NCI-H345 (cell line): ENCODE measurements at places on chromosomes 5 and 9.

DNA sequence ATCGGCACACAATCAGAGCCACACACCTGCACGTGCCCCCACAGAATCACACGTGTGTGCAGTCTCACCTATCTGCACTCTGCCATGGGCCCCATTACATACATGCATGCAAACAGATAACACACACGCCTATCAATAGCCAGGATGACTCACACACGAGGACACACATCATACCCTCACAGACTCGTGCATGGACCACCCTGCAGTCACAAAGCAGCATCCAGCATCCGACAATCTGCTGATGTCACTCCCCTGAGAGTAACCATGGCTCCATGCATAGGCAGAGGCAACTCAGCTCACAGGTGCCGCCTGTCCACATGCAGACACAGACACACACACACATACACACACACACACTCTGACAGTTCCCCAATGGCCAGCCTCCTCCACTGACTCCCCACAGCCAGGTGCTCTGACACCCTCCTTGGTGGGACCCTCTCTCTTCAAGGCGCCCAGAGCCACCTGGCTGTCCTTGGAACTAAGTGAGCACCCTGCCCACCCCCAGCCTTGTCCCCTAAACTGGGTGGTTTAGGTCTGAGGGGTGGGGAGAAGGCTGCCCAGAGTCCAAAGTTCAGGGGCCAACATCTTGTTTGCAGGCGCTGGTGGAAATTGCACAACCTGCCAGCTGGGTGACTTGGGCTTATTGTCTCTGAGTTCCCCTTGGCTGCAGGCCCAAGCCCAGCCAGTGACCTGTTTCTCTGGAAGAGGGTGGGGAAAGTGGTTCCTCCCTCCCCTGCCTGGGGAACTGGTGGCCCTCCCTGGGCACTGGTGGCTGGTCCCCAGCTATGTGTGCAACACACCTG, 34.6 kb upstream of the NEK6 start:
- DNase-seq: peak; percentile 44

DNA sequence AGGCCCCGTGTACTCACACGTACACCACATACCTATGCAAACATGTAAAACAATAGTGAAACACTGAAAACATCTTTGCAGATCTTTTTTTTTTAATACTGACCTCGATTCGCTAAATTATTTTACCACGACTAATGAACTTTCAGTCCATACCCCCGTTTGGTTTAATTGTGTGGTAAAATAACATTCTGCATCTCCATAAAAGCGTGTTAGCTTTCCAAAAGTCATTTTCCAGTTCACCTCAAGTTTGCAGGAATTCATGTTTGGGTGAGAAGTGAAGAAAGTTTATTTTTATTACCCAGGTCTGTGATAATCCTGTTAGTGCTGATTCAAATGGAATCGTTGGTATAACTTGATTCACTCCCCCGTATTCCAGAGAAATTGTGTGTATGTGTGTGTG, 652 bp downstream of the ARSK start:
- no peak for DNase-seq

GRCh38 chr5:133122711-133123110, 70.9 kb downstream of the HSPA4 start:
- no peak for DNase-seq

DNA sequence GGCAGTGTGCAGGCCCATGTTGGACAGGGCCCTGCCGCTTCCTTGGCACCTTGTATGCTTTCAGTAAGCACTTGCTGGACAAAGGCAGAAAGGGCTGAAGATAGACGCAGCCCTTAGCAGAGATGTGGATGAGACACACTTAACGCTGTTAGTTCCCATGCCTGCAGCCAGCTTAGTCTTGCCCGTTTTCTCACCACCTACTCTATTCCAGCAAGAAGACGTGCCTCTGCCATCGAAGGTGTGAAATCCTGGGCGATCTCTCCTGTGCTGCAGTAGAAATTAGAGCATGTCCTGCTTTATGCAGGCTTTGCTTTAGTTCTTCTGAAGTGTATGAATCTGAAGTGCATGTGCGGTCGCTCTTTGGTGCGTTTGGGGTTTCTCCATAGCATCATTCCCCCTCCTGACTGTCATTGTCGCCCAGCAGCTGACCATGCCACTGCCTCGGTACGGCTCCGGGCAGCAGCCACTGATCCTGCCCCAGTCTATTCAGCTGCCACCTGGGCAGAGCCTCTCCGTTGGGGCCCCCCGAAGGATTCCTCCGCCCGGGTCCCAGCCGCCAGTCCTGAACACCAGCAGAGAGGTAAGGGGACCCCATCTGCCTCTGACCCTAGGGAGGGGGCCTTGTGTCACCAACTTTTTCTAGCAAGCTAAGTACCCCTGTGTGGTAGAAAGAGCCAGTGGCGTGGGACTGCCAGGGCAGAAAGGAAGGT, 11.6 kb upstream of the POMT1 start:
- no peak for DNase-seq

- peak; percentile 58 for DNase-seq
These were observed 160.9 kb upstream of the LHFPL2 start for GRCh38 chr5:78809444-78809843.

- DNase-seq: no peak
These were observed 4.1 kb downstream of the LHX2 start for GRCh38 chr9:124015661-124016131.

- no peak for DNase-seq
These were observed 8.2 kb upstream of the IRF1 start for GRCh38 chr5:132498686-132499271.

DNA sequence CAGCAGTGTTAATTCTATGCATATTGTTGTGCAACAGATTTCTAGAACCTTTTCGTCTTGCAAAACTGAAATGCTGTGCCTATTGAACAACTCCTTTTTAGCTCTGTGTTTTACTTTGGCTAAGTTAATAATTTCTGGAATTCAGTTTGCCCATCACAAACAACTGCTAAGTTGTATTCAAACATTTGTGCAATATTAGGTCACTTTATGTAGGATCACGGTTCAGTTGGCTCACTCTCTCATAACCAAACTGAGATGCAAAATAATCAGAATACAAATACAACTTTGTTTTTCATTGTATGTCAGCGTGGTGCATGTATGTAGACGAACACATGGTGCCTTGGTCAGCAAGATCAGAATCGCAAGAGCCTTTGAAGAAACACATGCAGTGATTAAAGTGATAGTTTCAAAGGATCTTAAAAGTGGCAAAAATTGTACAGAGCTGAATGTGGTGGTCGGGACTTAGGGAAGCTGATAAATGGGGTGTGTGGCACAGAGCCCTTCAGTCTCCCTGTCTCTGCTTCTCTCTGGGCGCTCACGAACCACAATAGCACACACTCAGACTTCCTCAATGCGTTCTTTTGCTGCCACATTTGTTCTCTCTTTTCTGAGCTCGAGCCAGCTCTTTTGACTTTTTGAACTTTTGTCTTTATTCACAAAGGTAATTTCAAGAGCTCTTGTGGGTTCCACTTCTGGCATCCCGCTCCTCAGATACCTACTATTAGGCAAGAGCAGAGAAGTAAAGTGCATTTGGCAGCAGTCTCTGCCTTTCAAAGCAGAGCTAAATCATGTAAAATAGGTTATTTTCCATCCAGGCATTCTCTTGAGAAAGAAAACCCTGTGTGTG, 112.4 kb upstream of the CTSL start:
- DNase-seq: no peak

GRCh38 chr9:76445976-76446375, 13.0 kb upstream of the GCNT1 start:
- no peak for DNase-seq

- DNase-seq: peak; percentile 31
These were observed 52.0 kb downstream of the OLFM1 start for GRCh38 chr9:135139366-135139959.

GRCh38 chr9:76530458-76531110, 71.6 kb downstream of the GCNT1 start:
- DNase-seq: no peak

DNA sequence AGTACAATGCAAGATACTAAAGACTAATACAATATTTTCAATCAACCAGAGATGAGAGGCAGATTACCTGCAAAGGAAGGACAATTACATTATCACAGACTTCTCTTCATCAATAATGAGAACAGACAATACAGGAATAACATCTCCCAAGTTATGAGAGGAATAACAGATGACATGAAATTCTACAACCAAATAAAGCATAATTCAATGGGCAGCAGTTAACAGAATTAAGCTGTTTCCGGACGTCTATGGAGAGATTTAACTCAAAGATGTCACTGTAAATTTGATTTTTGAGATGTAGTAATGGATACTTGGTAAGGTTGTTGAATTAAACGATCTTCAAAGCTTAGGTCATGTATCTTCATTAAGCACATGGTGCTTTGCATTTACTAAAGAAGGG, 19.8 kb upstream of the PARP8 start:
- DNase-seq: no peak

- no peak for DNase-seq
These were observed 29.9 kb downstream of the SKP2 start for GRCh38 chr5:36181774-36182173.

GRCh38 chr5:142572006-142572405, 113.9 kb downstream of the FGF1 start:
- no peak for DNase-seq

DNA sequence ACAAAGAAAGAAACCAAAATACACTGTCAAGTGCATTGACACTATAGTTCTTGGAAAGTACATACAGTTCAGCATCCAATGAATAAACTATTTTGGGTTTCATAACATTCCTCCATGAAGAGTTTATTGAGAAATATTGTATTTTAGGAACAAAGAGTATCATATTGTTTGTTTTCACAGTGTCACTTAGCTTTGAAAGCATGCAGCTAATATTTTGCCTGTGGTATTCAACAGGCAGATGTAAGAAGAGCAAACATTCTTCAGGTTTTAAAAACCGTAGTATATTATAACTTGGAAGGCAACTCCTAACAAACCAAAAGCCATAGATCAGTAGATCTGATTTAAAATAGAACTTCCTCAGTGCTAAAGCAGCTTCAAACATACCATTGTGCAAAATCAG, 4.5 kb downstream of the PRELID2 start:
- DNase-seq: no peak

DNA sequence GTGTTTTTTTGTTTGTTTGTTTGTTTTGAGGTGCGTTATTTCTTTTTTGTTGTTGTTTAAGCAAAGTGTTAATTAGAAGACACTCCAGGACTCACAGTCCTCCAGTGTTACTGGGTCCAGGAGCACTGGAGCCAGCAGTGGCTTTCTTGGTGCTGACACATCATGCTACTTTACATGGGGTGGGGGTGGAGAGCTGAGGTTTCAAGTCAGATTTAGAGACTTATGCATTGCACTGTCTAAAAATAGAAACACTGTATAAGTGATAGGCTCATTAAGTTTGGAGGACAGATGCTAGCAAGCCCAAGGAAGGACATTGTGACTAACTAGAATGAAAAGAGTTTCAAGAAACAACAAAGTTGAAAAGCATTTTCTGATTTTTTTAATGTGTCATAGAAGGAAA, 2209.2 kb downstream of the MAT2B start:
- DNase-seq: no peak

DNA sequence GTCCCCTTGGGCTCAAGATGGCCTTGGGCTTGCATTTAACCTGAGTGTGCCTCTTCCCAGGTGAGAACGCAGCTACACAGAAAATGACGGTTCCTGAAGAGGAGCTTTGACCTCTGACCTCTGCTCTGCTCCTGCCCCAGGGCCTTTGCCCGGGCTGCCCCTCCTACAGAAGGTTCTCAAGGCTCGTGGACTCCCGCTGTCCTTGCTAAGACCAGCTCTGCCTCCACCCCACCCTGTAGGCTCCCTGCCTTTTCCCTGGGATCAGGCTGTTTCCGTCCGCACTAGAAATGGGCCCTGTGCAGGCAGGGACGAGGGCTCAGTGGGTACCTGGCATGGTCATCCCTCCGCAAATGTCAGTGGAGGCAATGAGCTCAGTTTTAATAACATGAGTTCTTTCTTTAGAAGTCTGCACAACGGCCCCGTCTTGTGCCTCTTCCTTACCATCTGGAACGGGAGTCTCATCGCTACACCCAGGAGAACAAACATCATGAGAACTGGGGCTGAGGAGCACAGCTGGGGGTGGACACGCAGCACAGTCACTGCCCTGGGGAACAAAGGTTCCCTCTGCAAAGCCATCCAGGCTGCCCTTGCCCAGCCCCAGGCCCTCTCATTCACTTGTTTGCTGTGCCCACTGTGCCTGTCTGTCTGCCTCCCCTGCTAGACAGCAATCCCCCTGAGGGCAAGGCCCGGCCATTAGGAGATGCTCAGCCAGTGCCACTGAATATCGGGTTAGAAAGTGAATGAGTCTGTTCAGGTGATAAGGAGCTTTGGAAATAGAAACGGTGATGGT, 26.7 kb upstream of the LPCAT1 start:
- DNase-seq: no peak

DNA sequence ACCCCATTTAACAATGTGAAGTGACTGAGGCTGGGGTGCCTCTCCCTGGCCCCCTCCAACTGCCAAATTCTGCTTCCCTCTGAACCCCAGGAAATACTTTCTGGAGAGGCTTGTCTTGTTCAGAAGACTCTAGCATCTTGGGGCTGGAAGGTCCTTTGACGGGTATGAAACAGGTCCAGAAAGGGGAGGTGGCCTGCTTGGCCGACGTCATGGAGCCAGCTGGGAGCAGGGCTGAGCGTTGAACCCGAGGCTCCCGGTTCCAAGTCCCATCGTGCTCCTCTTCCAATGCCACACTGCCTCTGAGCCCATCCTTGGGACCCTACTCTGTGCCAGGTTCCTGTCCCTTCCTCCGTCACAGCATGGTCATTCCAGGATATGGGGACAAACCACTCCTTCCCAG, 46.9 kb downstream of the NDST1 start:
- DNase-seq: no peak

- DNase-seq: no peak
These were observed 381 bp downstream of the MED22 start for GRCh38 chr9:133347515-133347984.

DNA sequence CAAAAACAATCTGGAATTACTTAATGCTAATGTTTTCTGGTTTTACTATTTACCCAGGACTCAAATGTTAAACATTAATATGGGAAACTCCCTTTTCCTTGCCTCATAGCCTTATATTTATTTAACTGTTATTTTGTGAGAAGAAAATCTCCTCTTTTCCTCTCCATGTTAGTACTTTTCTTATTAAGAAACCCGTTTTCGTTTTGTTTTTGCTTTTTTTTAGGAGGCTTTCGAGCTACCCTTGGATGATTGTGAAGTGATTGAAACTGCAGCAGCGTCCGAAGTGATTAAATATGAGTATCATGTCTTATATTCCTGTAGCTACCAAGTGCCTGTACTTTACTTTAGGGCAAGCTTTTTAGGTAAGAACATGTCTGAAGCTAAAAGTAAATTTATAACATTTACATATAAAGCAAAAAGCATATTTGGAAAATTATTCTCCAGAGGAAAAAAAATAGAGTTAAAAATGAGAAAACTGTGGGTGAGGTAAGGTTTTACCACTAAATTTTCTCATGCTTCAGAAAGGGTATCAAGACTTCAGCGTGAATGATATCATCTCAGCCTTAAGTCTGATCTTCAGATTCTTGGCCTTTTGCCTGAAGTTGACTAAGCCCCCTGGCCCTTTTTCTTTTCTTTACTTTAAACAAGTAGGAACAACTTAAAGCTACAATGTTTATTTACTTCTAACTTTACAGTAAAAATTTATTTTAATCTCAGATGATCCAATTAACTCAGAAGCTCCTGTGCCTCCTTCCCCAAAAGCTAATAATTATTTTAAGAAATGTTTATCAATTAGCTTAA, 113.8 kb downstream of the RPS23 start:
- DNase-seq: no peak

- DNase-seq: peak; percentile 71
These were observed 46.1 kb upstream of the CER1 start for GRCh38 chr9:14768405-14769229.
